Esophagus squamous epithelium (tissue), 5 donors: ENCODE measurements at places on chromosomes 2 and 18.

DNA sequence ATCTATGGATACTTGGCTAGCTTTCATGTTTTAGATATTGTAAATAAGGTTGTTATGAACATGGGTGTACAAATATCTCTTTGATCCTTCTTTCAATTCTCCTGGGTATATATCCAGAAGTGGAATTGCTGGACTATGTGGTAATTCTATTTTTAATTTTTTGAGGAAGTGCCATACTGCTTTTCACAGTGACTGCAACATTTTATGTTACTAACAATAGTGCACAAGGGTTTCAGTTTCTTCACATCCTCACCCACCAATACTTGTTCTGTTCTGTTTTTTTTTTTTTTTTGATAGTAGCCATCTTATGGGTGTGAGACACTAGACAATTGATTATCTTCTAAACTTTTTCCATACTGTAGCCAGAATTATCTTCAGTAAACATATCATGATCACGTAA, 17.3 kb upstream of the NEUROD1 start:
- DNase-seq: no peak

GRCh38 chr2:157169889-157170288, 87.6 kb upstream of the GALNT5 start:
- no peak for DNase-seq

DNA sequence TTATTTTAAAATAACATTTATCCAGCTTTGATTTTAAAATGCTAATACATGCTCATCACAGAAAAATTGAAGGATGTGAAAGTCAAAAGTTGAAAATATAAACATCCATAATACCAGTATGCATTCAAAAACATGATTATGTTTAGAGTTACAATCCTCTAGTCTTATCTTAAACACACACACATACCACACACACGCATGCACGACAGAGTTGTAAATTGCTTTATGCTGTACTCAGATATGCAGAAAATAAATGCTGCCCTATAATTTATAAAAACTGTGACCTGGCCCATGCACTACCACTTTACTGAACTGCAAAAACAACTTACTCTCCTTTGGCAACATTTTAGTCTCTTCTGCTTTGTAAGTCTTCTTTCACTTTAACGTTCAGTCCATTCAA, 793.0 kb upstream of the FANCL start:
- DNase-seq: no peak

GRCh38 chr2:112340475-112341267, 65.3 kb downstream of the ZC3H6 start:
- DNase-seq: no peak

GRCh38 chr2:35978218-35978617, 377.4 kb upstream of the CRIM1 start:
- no peak for DNase-seq

DNA sequence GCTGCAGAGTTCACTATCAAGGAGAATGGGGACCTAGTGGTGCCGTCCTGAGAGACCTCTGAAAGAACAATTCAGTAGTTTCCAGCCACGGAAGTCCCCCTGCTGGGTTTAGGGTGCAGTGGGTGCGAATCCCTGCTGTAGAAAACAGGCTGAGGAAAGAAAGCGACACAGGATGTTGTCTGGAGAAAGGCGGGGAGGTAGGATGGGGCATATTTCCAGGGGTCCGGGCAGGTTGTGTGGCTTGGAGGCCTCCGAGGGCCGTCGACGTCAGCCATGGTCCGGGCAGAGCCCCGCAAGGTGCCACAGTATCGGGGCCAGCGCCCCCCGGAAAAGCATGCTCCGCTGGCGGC, 807 bp upstream of the CREB1 start:
- no peak for DNase-seq

GRCh38 chr18:57211776-57212175, 64.9 kb downstream of the BOD1L2 start:
- DNase-seq: no peak

DNA sequence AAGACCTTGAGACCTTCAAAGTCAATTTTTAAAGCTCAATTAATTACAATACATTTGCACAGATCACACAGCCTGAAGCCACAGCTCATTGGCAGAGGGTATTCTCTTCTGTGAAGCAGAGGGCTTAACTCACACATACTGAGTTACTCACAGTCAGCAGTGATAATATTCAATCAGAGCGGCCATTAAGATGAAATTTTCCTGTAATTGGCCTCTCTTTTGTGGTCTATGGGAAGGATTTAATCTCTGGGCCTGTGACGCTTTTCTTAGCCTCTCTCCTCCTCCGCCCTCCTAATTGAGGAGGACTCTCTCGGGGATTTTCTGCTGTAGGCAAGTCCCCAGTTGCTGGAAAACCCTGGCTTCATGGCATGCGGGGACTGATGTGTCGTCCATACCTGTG, 12.3 kb upstream of the LDLRAD4 start:
- no peak for DNase-seq

DNA sequence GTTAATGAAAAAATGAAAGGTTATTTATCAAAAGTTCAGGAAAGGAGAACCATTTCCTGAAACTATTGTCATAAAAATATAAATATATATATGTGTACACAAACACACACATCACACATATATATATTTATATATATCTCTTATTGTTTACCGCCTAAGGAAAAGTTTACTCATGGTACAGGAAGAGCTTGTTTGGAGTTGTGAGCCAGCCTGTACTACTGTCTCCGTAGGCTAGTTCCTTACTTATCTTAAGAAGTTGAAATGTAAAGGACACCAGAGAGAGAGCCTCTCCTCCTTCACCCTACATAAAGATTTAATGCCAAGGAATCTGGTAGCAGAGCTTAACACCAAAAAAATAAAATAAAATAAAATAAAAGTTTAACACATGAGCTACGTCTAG, 19.6 kb downstream of the DSC1 start:
- DNase-seq: no peak

- no peak for DNase-seq
These were observed 196.0 kb downstream of the FHOD3 start for GRCh38 chr18:36493349-36494159.

- no peak for DNase-seq
These were observed at the start of gene FAM237A for GRCh38 chr2:206642075-206643025. Gene FAM237A (plus strand): TSS chr2:206642487. CDS start chr2:206644237, 1,750 bp downstream.

DNA sequence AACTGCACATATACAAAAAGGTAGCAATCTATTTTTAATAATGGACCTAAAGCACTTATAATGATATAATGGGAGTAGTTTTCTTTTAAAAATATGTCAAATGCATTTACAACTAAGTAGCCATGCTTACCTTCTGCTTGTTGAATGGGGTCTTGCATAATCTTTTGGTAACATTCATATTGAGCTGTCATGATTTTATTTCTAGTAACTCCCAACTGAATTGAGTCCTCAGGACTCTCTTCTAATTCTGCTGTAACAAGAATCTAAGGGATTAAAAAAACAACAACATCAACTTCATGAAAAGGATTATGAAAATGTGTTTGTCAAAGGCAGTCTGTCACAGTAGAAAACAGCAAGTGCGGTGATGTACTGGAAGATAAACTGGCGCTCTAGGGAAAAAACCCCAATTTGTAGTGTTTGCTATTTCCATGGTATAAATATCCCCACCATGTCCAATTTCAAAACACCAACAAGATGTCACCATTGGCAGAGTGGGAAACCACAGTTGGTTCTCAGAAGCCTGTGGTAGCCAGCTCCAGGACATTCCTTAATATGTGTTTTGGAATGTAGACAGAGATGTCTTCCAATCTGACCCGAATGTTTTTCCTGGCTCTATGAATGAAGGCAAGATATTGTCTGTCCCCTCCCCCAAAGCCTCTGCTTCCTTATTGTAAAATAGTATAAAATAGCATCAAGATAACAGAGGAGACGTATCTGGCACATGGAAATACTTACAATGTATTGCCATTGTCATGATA, 64.8 kb downstream of the CALCRL start:
- no peak for DNase-seq

DNA sequence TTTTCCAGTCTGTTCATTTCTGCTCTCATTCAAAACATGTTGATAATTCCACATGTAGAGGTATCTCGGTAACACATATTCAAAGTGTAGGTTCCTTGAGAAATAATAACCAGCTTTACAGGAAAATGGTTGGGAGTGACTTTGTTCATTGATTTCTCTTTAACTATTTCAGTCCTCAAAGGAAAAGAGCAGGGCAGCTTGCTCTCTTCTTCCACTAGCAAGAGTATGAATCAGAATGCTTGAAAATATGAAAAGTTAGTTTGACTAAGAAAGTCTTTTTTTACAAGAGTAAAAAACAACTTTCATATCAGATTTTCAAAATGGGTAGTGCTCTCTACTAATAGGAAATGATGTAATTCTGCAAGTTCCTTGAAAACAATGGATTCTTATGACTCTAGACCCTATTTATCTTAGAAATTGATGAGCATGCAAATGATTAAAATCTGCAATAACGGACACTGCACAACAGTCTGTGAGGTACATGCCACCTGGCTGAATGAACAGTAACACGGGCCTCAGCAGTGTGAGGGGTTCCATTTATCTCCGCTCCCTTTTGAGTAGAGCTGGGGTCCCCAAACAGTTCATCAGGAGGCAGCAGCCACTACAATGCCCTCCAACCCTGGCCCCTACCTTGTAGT, 65.6 kb downstream of the IRS1 start:
- DNase-seq: no peak

- no peak for DNase-seq
These were observed 369 bp downstream of the CDK5R2 start for GRCh38 chr2:218959761-218960308.

- DNase-seq: no peak
These were observed 173.2 kb upstream of the CREB1 start for GRCh38 chr2:207356567-207356966.

- DNase-seq: no peak
These were observed 47.5 kb downstream of the GAREM1 start for GRCh38 chr18:32422978-32423740.

DNA sequence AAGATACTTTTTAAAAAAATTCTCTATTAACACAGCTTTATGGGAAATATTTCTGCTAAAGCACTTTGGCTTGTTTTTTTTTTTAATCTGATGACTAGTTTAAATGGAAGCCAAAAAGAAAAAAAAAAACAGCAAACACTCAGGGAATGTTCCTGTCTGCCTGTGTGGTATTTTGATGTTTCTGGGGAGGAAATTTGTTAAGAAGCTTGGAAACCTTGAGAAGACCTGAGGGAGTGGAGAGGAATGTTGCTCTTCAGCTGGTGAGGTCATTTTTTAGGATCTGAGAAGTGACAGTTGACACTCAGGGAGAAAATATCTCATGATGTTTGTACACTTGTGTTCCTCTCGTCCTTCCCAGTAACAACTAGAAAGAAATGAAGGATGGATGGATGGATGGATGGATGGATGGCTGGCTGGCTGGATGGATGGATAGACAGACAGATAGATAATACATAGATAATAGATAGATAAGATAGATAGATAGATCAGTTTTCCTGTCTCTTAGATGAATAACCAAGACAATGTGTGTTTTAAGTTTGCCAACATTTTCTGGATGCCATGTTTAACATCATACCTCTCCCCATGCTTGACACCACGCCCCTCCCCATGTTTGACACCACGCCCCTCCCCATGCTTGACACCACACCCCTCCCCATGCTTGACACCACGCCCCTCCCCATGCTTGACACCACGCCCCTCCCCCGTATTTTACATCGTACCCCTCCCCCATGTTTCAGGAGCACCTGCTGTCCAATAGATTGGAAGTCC, 84.8 kb downstream of the CTIF start:
- no peak for DNase-seq

DNA sequence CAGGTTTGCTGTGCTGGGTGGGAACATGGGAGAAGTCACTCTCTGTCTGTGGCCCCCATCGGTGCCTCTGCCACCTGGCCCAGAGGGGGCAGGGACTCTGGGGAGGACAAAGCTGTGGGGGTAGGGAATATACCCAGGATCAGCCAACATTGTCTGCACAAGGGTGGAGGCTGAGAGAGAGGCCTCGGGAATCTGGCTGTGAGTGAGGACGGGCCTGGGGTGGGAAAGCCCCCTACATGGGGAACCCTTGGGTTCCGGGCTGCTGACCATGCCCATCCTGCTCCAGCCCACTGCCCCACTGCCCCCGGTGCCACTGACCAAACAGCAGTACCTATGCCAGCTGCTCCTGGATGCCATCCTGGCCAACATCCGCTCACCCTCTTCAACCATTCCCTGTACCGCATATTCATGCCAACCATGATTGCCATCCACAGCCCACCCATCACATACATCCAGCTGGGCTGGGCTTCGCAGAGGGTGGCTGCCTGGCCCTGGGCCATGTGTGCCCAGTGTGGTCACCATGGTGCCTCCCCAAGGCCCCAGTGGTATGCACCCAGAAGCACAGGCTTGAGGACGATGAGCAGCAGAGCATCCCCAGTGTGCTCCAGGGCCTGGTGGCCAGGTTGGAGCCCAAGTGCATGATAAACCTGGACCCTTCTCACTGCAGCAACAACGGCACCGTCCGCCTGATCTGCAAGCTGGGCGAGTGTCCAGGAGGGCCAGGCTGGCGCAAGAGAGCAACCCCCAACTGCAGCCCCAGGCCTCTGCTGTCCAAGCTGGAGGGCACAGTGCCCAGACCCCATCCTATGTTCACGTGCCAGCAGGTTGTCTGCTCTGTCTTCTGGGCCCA, 6.9 kb upstream of the POTEF start:
- no peak for DNase-seq

- no peak for DNase-seq
These were observed 190.7 kb upstream of the SMAD7 start for GRCh38 chr18:49141491-49141890.

DNA sequence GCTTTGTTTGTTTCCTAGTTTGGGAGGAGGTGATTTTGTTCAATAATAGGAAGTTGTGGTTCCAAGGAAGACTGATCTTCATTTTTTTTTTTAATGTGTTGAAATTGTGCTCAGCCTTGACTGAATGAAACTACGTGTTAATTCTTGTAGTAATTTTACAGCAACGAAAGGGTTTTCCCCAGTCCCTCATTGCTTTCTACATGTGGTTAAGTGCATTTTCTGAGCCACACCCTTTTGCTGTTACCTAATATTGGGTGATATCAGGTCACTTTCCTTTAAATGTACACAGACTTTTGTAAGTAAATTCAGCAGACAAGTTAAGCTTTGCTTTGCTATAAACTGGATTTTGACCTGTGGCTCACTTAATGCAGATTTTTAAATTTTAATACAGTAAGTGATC, 73.6 kb downstream of the OTX1 start:
- no peak for DNase-seq

GRCh38 chr2:127646487-127647241, 711 bp downstream of the GPR17 start:
- no peak for DNase-seq

DNA sequence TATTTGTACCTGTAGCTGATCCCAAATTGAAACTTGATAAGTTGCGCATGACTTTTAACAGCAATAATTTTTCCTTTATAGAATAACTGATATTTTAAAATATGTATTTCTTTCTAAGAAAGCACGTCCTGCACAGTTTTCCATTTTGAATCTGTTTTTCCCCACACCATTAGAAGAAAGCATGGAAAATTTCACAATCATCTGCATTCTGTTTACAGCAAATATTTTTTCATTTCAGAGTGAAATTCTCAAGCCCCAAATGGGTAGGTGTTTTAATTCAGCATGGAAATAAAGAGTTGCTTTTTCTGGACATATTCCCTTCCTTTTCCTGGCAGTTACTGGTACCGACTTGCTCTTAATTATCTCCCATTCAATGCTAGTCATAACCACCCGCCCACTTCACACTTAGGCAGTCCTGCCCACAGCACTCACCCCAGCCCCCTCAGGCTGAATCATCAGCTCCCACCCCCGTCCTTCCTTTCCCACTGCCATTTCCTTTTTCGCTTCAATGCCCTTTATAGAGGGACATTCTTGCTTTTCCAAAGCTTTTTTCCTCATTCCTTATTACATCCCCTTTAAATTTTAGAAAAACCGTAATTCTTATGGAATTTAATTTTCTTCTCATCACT, 89.2 kb upstream of the GLS start:
- no peak for DNase-seq
